ENCODE measurements at places on chromosomes 3 and 15.

DNA sequence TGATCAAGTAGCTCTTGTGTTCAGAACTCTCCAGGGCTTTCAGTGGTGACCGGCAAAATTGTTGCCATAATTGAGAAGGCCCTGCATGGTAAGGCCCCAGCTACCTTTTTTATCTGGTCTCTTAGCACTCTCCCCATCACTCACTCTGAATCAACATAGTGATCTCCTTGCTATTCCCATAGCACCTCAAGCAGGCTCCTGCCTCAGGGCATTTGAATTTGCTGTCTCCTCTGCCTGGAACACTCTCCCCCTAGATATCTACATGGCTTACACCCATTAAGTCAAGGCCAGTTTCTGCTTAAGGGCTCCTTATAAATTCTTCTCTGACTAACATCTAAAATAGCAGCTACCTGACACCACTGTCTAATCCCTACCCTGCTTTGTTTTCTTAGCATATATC, 3.3 kb upstream of the ARID3B start:
- DNase-seq: no peak

- no peak for DNase-seq
Observed at GRCh38 chr3:18649666-18650363, 224.7 kb upstream of the SATB1 start.

DNA sequence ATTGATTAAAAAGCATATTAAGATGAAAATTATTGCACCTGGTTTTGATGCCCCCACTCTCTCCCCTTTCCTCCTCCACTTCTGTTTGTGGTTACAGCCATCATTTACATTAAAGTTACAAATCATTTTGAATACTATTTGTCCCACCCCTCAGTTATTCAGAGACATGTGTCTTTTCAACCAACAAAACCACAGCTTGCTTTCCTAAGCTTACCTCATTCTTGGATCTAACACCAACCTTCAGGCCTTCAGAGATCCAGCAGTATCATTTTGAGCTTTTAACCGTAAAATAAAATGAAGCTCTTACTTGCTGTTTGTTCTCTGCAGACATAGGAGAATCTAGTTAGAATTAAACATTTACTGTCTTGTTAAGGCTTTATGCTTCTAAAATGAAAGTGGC, 4.7 kb downstream of the PXYLP1 start:
- no peak for DNase-seq

- no peak for DNase-seq
Observed at GRCh38 chr15:63040954-63041353, 1.6 kb upstream of the TPM1 start.

GRCh38 chr15:76904461-76905012, 603 bp downstream of the SCAPER start:
- DNase-seq: no peak

DNA sequence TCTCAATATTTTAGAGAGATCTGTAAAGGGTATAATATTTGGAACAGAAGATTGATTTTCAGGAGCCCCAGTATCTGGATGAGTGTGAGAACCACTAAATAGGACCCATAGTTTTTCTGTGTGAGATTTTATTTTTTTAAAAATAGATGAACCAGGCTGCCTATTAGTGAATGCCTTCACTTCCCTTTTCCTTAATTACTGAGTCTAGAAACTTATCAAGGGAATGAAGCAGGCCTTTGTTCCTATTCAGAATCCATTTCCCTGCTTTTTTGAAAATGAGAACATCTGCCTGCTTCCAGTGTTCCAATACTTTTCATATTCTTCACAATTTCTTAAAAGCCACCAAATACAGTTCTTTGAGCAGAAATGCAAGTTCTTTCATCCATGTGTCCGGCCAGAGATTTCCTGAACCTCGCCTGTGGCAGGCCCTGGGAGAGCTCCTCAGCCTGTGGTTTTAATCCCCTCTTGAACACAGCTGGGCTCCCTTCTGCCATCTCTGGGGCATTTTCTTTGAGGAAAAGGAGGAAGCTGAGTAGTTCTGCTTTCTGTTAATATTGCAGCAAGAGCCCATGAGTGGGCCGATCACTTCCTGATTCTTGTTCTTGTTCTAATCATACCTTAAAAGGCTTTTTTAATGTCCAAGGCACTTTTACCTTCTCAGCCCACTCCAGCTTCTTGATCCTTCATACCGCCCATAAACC, 4.7 kb downstream of the EHD4 start:
- DNase-seq: peak; percentile 11

- no peak for DNase-seq
Observed at GRCh38 chr3:113629584-113630421, 66.6 kb downstream of the USF3 start.

DNA sequence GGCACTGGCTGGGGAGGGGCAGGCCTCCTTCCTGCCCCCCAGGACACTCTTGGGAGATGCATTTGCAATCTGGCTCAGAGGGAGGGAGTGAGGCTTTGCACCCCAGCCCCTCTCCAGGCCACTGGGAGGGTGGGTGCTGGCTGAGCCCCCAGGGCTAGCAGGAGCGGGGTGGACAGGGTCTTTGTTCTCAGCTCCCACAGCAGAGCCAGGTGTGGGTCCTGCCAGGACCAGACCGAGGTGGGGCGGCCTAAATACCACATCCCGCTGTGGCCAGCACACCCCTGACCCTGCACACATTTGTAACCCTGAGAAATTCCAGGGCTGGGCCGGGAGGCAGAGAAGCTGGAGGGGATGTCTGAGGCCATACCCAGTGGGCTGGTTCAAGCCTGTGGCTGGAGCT, 41.0 kb downstream of the STARD5 start:
- no peak for DNase-seq

DNA sequence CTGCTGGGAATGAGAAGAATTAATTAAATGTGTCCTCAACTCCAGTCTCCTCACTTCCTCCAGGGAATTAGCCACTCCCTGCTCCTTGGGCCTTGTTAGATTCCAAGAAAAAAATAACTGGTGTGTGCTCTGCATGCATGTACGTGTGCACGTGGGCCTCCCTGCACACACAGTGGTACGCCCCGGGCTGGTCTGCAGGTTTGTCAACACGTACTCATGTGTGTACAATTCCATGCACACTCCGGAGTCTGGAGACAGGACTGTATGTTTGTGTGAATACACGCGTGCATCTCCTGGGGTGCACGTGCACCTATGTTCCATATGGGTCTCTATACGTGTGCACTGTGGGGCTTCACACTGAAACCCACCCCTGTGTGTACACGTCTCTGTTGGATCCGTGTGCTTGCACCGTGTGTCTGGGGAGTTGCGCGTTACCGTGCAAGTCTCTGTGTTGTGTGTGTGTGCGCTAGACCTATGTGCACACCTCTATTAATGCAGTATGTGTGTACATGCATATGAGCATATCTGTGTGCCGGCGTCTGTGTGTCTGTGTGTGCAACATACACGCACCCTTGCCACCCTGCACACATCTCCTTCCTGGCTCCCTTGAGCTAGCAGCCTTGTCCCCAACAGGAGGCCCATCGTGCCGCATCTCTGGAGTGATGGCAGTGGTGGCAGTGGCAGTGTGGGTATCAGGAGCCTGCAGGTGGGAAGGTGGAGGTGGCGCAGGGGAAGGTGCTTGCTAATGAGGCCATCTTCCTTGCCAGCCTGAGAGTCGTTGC, 210.1 kb downstream of the TBC1D2B start:
- DNase-seq: no peak

- DNase-seq: no peak
Observed at GRCh38 chr3:106068795-106069194, 200.0 kb upstream of the CBLB start.

- DNase-seq: no peak
Observed at GRCh38 chr3:99633887-99634558, 4.4 kb upstream of the COL8A1 start.

GRCh38 chr3:59245859-59246501, 196.2 kb upstream of the CFAP20DC start:
- no peak for DNase-seq

- peak; percentile 51 for DNase-seq
Observed at GRCh38 chr3:11603628-11604027, 40.1 kb downstream of the VGLL4 start.

- DNase-seq: no peak
Observed at GRCh38 chr15:27081676-27082418, 110.9 kb downstream of the GABRG3 start.

- DNase-seq: no peak
Observed at GRCh38 chr15:39497759-39498565, 82.9 kb upstream of the THBS1 start.

GRCh38 chr3:110495201-110495927, 576.3 kb upstream of the NECTIN3 start:
- no peak for DNase-seq

- DNase-seq: no peak
Observed at GRCh38 chr3:43996379-43997301, 245.0 kb upstream of the TOPAZ1 start.

DNA sequence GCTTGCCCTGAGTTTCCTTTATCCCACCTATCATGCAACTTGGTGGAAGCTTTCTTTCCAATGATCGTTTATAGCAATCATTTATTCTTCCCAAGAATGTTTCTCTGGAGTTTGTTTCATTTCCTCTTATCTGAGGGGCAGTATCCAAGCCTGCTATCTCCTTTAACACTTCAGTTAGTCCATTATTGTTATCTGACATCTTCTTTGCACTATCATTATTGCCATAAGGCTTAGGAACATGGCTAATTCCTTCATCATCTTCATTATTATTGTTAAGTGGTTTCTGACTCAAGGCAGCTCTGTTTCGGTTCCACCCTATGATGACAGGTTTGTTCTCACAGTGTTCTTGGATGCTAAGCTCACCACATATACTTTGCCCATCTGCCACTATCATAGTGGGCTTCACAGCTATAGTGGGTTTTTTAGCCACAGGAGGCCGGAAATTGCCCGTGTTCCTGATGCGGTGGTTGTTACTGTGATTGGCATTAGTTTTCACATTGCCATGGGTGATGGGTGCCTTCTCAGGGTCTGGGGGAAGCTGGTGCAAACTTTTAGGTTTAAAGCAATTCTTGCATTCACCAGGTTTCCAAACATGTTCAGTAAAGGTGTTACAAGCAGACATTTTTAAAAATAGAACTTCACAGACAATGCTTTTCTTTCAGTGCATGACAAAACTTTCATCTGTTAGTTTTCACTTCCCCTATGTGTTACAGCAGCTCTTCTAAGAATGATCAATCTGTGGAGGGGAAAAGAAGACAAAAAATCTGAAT, 110.6 kb upstream of the TSPAN3 start:
- DNase-seq: no peak

DNA sequence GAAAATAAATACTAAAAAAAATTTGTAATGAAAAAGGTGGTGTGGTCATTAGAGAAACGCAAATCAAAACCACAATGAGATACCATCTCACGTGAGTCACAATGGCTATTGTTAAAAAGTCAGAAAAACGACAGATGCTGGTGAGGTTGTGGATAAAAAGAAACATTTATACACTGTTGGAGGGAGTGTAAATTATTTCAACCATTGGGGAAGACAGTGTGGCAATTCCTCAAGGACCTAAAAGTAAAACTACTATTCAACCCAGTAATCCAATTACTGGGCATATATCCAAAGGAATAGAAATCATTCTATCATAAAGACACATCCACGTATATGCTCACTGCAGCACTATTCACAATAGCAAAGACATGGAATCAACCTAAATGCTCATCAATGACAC, 120.3 kb downstream of the MYO9A start:
- DNase-seq: no peak

GRCh38 chr15:63338170-63338569, 43.5 kb downstream of the CA12 start:
- DNase-seq: peak; percentile 72

DNA sequence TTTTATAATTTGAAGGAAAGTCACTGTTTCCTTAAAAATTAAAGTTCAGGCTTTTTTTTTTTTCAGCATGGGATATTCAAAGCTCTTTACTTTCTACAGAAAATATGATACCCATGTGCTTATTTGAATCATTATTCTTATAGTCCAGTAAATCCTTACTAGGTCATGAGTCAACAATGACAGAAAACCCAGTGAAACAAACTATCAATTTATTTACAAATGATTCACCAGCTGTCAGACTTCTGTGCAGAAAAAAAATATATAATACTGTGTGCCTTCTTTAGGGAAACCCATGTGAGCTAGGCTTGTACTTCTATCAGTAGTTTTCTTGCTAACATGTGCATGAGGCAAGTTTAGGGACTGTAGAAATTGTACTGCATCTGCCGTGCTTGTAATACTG, 1.2 kb downstream of the ACP3 start:
- DNase-seq: no peak

- no peak for DNase-seq
Observed at GRCh38 chr3:163045945-163046344, 1549.3 kb downstream of the OTOL1 start.

GRCh38 chr3:125141596-125142419, 70.7 kb downstream of the SLC12A8 start:
- DNase-seq: no peak

DNA sequence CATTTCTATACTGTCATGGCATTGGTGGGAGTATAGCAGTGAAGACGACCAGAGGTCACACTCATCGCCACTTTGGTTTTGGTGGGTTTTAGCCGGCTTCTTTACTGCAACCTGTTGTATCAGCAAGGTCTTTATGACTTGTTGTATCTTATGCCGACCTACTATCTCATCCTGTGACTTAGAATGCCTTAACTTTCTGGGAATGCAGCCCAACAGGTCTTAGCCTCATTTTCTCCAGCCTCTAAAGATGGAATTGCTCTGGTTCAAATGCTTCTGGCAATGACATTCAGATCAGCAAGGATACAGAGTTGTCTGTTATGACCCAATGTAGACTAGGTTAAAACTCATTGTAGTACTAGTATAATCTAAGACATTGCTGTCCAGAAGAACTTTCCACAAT, 54.9 kb upstream of the LRTM1 start:
- DNase-seq: no peak

- peak; percentile 3 for DNase-seq
Observed at GRCh38 chr15:23035964-23036566, 3.3 kb downstream of the TUBGCP5 start.

DNA sequence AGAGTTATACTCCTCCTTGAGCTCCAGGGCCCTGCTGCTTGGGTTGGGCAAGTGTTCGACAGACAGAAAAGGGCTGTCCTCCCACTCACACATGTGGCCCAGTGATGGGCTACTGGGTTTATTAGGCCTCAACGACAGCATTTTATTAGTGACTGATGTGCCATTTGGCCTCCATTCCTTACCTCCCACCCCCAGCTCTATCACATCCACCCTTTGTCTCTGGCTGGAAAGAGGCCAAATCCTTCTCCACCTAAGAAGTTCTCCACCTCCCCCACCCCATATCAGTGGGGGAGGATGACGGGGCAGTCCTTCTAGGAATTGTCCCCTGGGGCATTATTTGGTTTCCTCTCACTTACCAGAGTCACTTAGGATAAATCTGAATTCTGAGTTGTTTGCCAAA, 57.1 kb upstream of the WNT5A start:
- no peak for DNase-seq

GRCh38 chr3:143826296-143826695, 22.0 kb downstream of the SLC9A9 start:
- no peak for DNase-seq
